DMS 273 treated with DMSO at 0.1 percent for 48 hours (cell line): ENCODE measurements at places on chromosomes 6 and 20.

DNA sequence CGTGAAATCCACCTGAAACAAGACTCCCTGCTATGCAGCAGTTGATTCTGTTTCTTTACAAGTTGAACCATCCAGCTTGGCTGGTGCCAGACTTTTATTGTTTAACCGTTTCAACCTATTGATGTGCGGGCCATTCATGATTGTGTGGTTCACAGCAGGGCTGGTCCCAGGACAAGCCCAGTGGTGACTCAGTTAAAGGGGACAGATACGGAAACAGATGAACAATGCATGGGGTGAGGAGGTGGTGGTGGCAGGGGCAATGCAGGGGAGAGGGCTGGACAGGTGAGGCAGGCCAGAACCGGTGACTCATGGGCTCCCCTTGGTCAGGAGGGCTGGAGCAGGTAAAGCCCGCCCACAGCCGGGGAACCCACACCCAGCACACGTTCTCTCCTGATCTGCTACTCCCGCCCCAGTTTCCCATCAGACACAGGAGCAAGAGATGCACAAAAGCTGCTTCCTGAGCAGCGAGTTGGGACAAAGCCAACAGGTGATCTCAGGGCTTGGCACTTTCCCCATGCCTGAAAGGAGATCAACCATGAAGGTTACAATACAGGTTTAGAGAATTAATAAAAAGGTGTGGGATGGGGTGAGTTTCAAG is 232.2 kb downstream of the LY86 start:
- DNase-seq, result no peak

DNA sequence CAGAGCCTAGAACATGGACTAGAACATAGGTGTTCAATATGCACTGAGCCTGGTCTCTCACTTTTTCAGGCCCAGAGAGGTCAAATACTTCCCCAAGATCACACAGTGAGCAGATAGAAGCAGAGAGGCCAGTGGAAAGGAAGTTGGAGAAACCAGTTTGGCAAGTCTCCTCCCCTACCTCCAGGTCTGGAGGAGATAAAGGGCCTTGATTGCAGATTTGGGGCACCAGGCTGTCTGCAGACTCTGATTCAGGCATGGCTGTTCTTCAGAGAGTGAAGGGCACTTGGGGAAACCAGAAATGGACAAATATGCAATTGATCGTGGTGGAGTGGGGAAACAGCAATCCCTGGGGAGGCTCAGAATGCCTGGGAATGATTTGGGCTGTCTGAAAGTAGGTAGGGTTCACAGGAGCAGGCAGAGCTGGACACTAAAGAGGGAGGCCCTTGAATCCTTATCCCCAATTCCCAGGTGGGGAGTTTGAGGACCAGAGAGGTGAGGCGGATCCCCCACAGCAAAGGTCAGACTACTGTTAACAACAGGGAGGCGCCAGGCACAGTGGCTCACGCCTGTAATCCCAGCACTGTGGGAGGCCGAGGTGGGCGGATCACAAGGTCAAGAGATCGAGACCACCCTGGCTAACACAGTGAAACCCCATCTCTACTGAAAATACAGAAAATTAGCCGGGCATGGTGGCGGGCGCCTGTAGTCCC is 2.3 kb downstream of the PEDS1 start:
- no peak for DNase-seq

GRCh38 chr6:119587537-119587936 is 238.0 kb upstream of the MAN1A1 start:
- no peak for DNase-seq

DNA sequence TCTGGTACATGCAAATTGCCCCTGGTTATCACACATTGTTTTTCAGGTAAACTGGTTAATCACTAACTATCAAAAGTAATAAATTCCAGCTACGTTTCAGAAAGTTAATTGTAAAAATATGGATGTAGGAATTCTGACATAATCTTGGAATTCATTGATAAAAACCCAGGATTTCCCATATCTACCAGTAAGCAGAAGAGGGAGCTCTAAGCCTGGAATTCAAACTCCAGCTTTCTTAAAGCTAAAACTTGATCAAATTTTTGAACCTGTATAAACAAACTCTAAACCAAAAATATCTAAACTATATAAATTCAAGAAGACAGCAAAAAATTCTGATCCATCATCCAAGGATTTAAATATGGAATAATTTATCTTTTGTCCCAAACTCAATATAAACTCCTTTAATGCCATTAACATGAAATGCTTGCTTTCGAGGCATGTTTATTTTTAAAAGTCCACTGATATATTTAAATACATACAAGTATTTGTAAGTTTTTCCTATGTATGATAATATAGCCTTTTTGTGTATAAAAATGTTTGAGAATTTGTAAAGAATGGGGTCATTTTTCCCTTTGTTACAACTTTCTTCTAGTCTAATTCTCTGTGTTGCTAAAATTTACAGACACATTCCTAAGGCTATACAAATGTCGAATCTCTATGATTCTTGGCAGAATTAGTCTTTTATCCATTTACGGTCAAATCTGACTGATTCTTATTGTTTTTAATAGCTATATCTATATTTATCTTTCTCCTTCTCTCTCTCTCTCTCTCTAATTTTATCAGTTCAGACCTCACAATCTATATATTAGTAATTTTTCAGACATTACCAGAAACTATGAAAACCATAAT is 91.4 kb upstream of the RNF217 start:
- no peak for DNase-seq

DNA sequence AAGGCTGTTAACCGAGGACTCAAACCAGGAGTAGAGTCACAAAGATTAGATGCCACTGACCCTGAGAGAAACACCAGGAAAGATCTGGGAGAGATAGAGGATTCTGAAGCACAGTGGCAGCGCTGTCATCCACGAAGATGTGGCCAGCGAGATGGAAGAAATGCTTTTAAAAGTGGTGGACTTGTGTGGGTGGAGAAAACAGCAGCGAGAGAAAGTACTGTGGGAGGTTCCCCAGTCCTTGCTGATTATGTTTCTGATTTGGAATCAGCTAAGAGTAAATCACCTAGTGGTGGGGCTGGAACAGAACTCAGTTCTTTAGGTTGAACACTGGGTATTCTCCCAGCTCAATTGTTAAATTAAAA is 435 bp upstream of the ZNF322 start:
- DNase-seq, result peak; percentile 47

DNA sequence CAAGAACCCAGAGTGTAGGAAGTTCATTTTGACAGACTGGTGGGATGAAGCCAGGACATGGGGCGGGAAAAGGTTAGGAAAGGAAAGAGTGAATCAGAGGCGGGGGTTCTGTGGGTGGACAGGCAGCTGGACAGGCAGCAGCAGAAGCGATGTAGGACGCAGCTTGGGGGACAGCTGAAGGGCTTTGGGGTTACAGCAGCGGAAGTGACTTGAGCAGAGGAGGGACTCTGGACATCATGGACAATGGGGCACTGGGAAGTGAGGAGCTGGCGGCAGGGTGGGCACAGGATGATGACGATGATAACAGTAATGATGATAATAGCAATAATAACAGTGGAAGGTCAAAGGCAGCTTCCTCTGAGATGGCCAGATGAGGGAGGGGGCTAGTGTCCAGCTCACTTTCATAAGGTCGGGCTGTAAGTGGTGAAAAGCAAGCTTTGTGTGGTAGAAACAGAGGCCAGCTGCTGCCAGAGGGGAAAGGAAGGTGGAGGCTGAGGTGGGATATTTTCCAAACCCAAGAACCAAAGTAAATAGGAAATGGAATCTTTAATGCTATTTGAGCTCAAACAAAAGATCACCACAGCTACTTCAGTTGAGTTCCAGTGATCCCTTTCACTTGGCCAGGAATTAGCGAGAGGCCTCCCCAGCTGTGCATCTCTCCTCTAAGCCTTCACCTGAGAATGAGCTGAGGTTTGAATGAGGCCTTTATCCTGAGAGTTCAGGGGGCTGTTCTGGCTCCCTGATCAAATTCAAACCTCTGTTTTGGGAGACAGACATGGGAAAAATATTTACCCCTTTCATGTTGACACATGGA is 433.5 kb downstream of the DHX35 start:
- DNase-seq, result no peak

DNA sequence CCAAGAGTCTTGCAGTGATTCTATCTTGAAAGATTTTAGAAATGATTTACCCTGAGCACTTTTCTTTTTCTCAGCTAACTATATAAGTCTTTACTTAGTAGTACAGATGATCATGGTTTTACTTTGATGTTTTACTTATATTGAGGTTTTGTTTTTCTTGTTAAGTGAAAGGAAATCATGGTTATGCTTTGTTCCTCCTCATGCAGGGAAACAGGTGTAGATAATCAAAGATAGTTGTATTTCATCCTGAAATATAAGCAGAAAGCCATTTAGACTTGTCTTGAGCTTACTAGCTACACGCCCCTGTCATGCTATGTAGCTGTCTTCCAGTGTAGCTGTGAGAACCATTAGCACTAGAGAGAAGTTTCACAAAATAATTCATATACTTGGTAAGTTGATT is 113.9 kb downstream of the HIVEP1 start:
- no peak for DNase-seq
